ENCODE measurements at places on chromosomes 1 and 21. TPM values are rescaled to one million over a fixed set of nuclear protein-coding genes. Genes with fewer than 3 reads are reported as not detected.

The PDPN gene
- total RNA-seq = 9.1 TPM

The TMEM240 gene
- 6.3 TPM for total RNA-seq

The TRNP1 gene
- 4.4 TPM for total RNA-seq

The IL22RA1 gene
- 2.0 TPM for total RNA-seq

The PROK1 gene
- total RNA-seq = not detected

The KIF17 gene
- 5.2 TPM for total RNA-seq

The SAMD13 gene
- total RNA-seq = 3.0 TPM

The B3GALT2 gene
- 8.8 TPM for total RNA-seq

The DISC1 gene
- total RNA-seq = 22.4 TPM

The ARHGEF2 gene
- 93.6 TPM for total RNA-seq

The FMO2 gene
- 4.8 TPM for total RNA-seq

The NTMT2 gene
- not detected for total RNA-seq

The ACTL8 gene
- total RNA-seq = not detected

The DCST1 gene
- total RNA-seq = not detected

The PPIAL4G gene
- 0.12 TPM for total RNA-seq

The RNU1-4 gene
- 7,909 TPM for total RNA-seq

The GPR25 gene
- total RNA-seq = not detected

The RGS1 gene
- total RNA-seq = 12.6 TPM

The EXTL1 gene
- total RNA-seq = 2.1 TPM

The KRTAP19-1 gene
- not detected for total RNA-seq

The C1orf87 gene
- 0.06 TPM for total RNA-seq

The CADM3 gene
- 0.88 TPM for total RNA-seq

The AVPR1B gene
- 0.53 TPM for total RNA-seq

The FCRL6 gene
- not detected for total RNA-seq

The ICOSLG gene
- 4.5 TPM for total RNA-seq

The TRIM67 gene
- total RNA-seq = 0.47 TPM

The LCE2B gene
- not detected for total RNA-seq

The DEGS1 gene
- 39.5 TPM for total RNA-seq

The CLDN17 gene
- not detected for total RNA-seq

The LEPROT gene
- 80.8 TPM for total RNA-seq

The SLC25A44 gene
- total RNA-seq = 20.6 TPM

The NR5A2 gene
- total RNA-seq = 2.2 TPM

The CR1 gene
- 14.7 TPM for total RNA-seq

The TPTE gene
- not detected for total RNA-seq

The WDR64 gene
- not detected for total RNA-seq

The ATAD3C gene
- total RNA-seq = 5.8 TPM

The C1orf74 gene
- total RNA-seq = 2.6 TPM

The TSSK3 gene
- total RNA-seq = 1.1 TPM

The STIL gene
- total RNA-seq = 6.6 TPM

The WNT2B gene
- 8.5 TPM for total RNA-seq

The STUM gene
- 0.99 TPM for total RNA-seq

The SIK1 gene
- total RNA-seq = 22.8 TPM

The TIE1 gene
- 87.1 TPM for total RNA-seq

The SZT2 gene
- total RNA-seq = 47.8 TPM

The RCAN3 gene
- total RNA-seq = 10.9 TPM

The ILF2 gene
- total RNA-seq = 133 TPM

The SLC26A9 gene
- 0.29 TPM for total RNA-seq

The CHRM3 gene
- total RNA-seq = 20.2 TPM

The CNTN2 gene
- 1.8 TPM for total RNA-seq

The TMEM82 gene
- 2.5 TPM for total RNA-seq

The HEYL gene
- total RNA-seq = 12.1 TPM

The CYP4A11 gene
- total RNA-seq = 22.1 TPM

The TRIM45 gene
- 13.5 TPM for total RNA-seq

The CFAP107 gene
- 0.12 TPM for total RNA-seq

The AMY1C gene
- total RNA-seq = not detected

The LEPR gene
- total RNA-seq = 13.5 TPM

The SPRR2E gene
- total RNA-seq = not detected

The IKBKE gene
- total RNA-seq = 5.7 TPM

The GPATCH3 gene
- 15.7 TPM for total RNA-seq
